ENCODE measurements at places on chromosomes 5 and 9. TPM values are rescaled to one million over a fixed set of nuclear protein-coding genes. Genes with fewer than 3 reads are reported as not detected.

Gene NTNG2
- polyA plus RNA-seq: 0.13 TPM

Gene GABRA1
- polyA plus RNA-seq: 1,123 TPM

Gene SLC46A2
- not detected for polyA plus RNA-seq

Gene PCDHA9
- 0.16 TPM for polyA plus RNA-seq

Gene IL7R
- polyA plus RNA-seq: not detected

Gene MUSK
- not detected for polyA plus RNA-seq

Gene GARIN3
- polyA plus RNA-seq: 0.70 TPM

Gene DNM1
- polyA plus RNA-seq: 35.0 TPM

Gene ADRA1B
- not detected for polyA plus RNA-seq

Gene TAL2
- not detected for polyA plus RNA-seq

Gene OR1Q1
- not detected for polyA plus RNA-seq

Gene CD14
- polyA plus RNA-seq: 3.2 TPM

Gene IFNA2
- polyA plus RNA-seq: 0.22 TPM

Gene OLFM1
- 207 TPM for polyA plus RNA-seq

Gene FOXD4L5
- not detected for polyA plus RNA-seq

Gene PDLIM7
- polyA plus RNA-seq: not detected

Gene ARHGEF37
- 1.1 TPM for polyA plus RNA-seq

Gene PCDHGA10
- 7.8 TPM for polyA plus RNA-seq

Gene IFNK
- not detected for polyA plus RNA-seq

Gene CORO2A
- polyA plus RNA-seq: not detected

Gene SEMA4D
- polyA plus RNA-seq: 7.2 TPM

Gene GLRA1
- 0.35 TPM for polyA plus RNA-seq

Gene CCL27
- 0.66 TPM for polyA plus RNA-seq

Gene SH3PXD2B
- 1.6 TPM for polyA plus RNA-seq

Gene TMEM267
- polyA plus RNA-seq: 41.0 TPM

Gene NPR2
- 13.5 TPM for polyA plus RNA-seq

Gene INSL4
- polyA plus RNA-seq: not detected

Gene PCYOX1L
- polyA plus RNA-seq: 18.3 TPM

Gene SHOC1
- 0.62 TPM for polyA plus RNA-seq

Gene CER1
- not detected for polyA plus RNA-seq
